Epithelial cell of alveolus of lung (primary cell): ENCODE measurements at places on chromosomes 1 and 21. TPM values are rescaled to one million over a fixed set of nuclear protein-coding genes. Genes with fewer than 3 reads are reported as not detected.

Gene IER5
- 18.4 and 22.8 TPM in 2 replicates for total RNA-seq

Gene LIN28A
- not detected in 2 replicates for total RNA-seq

Gene NCSTN
- 76.6 and 91.3 TPM in 2 replicates for total RNA-seq

Gene CACYBP
- 69.9 and 82.1 TPM in 2 replicates for total RNA-seq

Gene SLC16A4
- 20.8 and 21.7 TPM in 2 replicates for total RNA-seq

Gene BATF3
- 3.9 and 9.8 TPM in 2 replicates for total RNA-seq

Gene KRTAP15-1
- not detected in 2 replicates for total RNA-seq

Gene MROH9
- not detected in 2 replicates for total RNA-seq

Gene PTPN22
- total RNA-seq = 0.16 and 1.3 TPM in 2 replicates

Gene LIPI
- not detected in 2 replicates for total RNA-seq

Gene AUNIP
- total RNA-seq = 2.7 and 3.2 TPM in 2 replicates

Gene BTBD8
- 3.9 and 4.9 TPM in 2 replicates for total RNA-seq

Gene FAM72B
- total RNA-seq = 3.6 TPM in 2 replicates

Gene CSF3R
- total RNA-seq = under 0.01 and 4.0 TPM in 2 replicates

Gene GBP7
- total RNA-seq = not detected in 2 replicates

Gene FMOD
- 4.7 and 18.1 TPM in 2 replicates for total RNA-seq

Gene MIXL1
- total RNA-seq = not detected in 2 replicates

Gene SGIP1
- total RNA-seq = 6.3 and 22.8 TPM in 2 replicates

Gene ANKRD34A
- total RNA-seq = 0.24 and 1.0 TPM in 2 replicates

Gene NUDT4B
- 36.4 and 38.8 TPM in 2 replicates for total RNA-seq

Gene CFAP126
- not detected in 2 replicates for total RNA-seq

Gene MFSD2A
- total RNA-seq = 0.32 and 10.3 TPM in 2 replicates

Gene F3
- 11.8 and 123 TPM in 2 replicates for total RNA-seq

Gene S100A3
- total RNA-seq = 3.7 and 7.1 TPM in 2 replicates

Gene CHD5
- under 0.01 and 0.24 TPM in 2 replicates for total RNA-seq

Gene FCRL5
- not detected in 2 replicates for total RNA-seq

Gene PTTG1IP
- total RNA-seq = 221 and 345 TPM in 2 replicates

Gene MNDA
- not detected in 2 replicates for total RNA-seq

Gene CFAP57
- under 0.01 TPM in 1 of 2 replicates, not detected in the other for total RNA-seq

Gene AXDND1
- not detected in 2 replicates for total RNA-seq

Gene TSPEAR
- total RNA-seq = not detected in 2 replicates

Gene DYNLT4
- total RNA-seq = not detected in 2 replicates

Gene SYCP1
- total RNA-seq = not detected in 2 replicates

Gene KCND3
- total RNA-seq = not detected in 2 replicates

Gene RCAN3
- 5.7 and 8.0 TPM in 2 replicates for total RNA-seq

Gene ZBTB17
- 22.0 and 23.4 TPM in 2 replicates for total RNA-seq

Gene LINGO4
- not detected in 2 replicates for total RNA-seq

Gene PLA2G2C
- not detected in 2 replicates for total RNA-seq

Gene RHCE
- total RNA-seq = 0.56 and 1.3 TPM in 2 replicates

Gene CDA
- 1.9 and 7.1 TPM in 2 replicates for total RNA-seq

Gene CRP
- not detected in 2 replicates for total RNA-seq

Gene DMAP1
- total RNA-seq = 30.4 and 32.8 TPM in 2 replicates

Gene RRP1
- total RNA-seq = 16.5 and 21.1 TPM in 2 replicates

Gene NBPF4
- total RNA-seq = not detected in 2 replicates

Gene KLF17
- total RNA-seq = not detected in 2 replicates

Gene ILDR2
- total RNA-seq = under 0.01 TPM in 1 of 2 replicates, not detected in the other

Gene ARL8A
- 18.8 and 21.9 TPM in 2 replicates for total RNA-seq
